Neural crest cell (in vitro differentiated cells): ENCODE measurements at places on chromosomes 2 and 18. TPM values are rescaled to one million over a fixed set of nuclear protein-coding genes. Genes with fewer than 3 reads are reported as not detected.
A peak's percentile ranks its signal among the peaks of the same experiment; 100 is the strongest.

GRCh38 chr2:30234180-30234971 lies 3.0 kb downstream of the LBH start:
- H3K36me3 ChIP-seq: peaks cover 3% of the 10 kb centered on the region
- H3K27me3 ChIP-seq: peaks cover 38% of the 10 kb centered on the region
- peaks cover 24% of the 10 kb centered on the region for H3K4me1 ChIP-seq
- no peak overlapping the region for H3K27ac ChIP-seq

Gene LRP1B
- total RNA-seq: 0.54 and 1.5 TPM in 2 replicates

- no peaks in the 10 kb centered on the region for H3K36me3 ChIP-seq
- H3K27ac ChIP-seq: no peak overlapping the region
- H3K4me3 ChIP-seq: no peak overlapping the region
- DNase-seq: no peak
- H3K4me1 ChIP-seq: peaks cover 16% of the 10 kb centered on the region
- H3K27me3 ChIP-seq: peaks cover 2% of the 10 kb centered on the region
Measured at GRCh38 chr2:205892665-205893259, 193.2 kb downstream of the INO80D start.

DNA sequence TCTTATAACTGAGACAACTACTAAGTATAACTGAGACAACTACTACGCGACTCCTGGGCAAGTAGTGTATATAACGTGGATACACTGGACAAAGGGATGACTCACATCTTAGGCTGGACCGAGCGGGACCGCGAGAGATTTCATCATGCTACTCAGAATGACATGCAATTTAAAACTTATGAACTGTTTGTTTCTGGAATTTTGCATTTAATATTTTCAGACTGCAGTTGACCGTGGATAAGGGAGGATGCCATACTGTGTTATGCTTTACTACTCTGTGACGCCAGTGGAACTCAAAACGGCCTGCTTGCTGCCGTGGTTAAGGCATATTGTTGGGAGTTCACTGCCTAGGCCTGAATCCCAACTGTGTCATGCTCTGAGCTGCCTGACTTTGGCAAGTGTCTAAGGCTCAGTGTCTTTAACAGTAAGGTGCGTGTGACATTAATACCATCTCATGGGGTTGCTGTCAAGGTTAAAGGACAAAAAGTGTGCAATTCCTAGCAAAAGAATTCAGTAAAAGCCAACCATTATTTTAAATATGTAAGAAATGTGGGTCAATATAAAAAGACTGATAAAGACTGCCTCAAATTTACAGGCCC lies 64.6 kb downstream of the BMP10 start:
- H3K4me3 ChIP-seq: no peak overlapping the region
- no peaks in the 10 kb centered on the region for H3K4me1 ChIP-seq
- H3K36me3 ChIP-seq: no peaks in the 10 kb centered on the region
- DNase-seq: no peak
- no peak overlapping the region for H3K27ac ChIP-seq

Gene NT5C1B
- total RNA-seq: not detected in 2 replicates

- no peak overlapping the region for H3K4me3 ChIP-seq
- H3K4me1 ChIP-seq: peaks cover 35% of the 10 kb centered on the region
- H3K27me3 ChIP-seq: no peaks in the 10 kb centered on the region
- H3K27ac ChIP-seq: no peak overlapping the region
Measured at GRCh38 chr2:7034303-7034702, 117.1 kb downstream of the RNF144A start.

DNA sequence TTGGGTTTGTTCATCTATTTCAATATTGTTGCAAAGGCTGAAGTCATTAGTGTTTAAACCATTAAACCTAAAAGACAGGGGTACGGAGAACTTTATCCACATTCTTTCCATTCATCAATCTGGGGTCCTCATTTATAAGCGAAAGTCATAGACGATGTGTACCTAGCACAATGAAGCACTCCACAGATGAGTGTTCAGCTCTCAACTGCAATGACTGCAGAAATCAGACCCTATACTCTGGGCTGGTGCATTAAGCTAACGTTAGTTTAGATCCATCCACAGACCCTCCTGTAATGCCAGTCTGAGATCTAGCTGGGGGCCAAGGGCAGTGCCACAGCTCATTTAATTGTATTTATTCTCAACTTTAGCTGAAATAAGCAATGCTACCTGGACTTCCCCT lies 155.2 kb downstream of the AFF3 start:
- no peak for DNase-seq
- H3K27me3 ChIP-seq: peaks cover 69% of the 10 kb centered on the region
- no peak overlapping the region for H3K27ac ChIP-seq
- peaks cover 28% of the 10 kb centered on the region for H3K4me1 ChIP-seq

Gene ATP6V1B1
- total RNA-seq: 4.3 and 4.6 TPM in 2 replicates

GRCh38 chr18:49754866-49755265 lies 58.5 kb downstream of the ACAA2 start:
- no peak overlapping the region for H3K4me3 ChIP-seq
- DNase-seq: no peak
- H3K27me3 ChIP-seq: peaks cover 15% of the 10 kb centered on the region
- no peak overlapping the region for H3K27ac ChIP-seq
- peaks cover 8% of the 10 kb centered on the region for H3K4me1 ChIP-seq
- no peaks in the 10 kb centered on the region for H3K36me3 ChIP-seq

DNA sequence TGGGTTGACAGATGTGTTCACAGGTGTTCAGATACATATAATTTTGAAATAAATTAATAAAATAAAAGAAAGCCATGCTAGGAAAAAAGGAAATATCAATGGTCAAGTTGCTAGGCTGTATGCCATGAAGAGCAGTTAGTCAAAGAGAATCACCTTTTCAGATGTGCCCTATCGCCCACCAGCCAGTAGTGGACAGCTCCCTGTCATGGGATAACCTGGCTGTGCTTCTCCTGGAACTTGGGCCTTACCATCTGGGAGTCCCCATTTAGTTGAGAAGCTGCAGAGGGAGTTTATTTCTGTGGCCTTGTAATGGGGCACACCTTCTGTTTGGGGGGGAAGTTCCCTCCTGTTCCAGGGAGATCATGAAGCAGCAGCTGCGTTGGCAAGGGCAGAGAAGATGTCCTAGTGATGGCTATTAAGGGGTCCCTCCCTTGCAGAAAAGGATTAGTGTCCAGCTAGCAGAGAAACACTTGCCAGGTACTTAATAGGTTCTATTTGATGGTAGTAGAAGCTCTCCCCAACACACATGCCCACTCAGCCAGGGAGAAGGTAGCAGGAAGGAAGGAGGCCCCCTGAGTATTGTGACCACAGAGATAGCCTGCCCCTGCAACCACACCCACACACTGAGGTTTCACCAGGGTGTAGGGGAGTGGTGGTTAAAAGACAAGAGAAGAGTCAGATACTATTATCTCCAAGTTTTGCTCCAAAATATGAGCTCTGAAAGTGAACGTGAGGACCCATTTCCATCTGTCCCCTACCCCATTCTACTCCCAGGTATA lies 117.7 kb downstream of the B3GNT2 start:
- no peak for DNase-seq
- no peaks in the 10 kb centered on the region for H3K27me3 ChIP-seq
- no peaks in the 10 kb centered on the region for H3K36me3 ChIP-seq
- no peak overlapping the region for H3K27ac ChIP-seq
- peaks cover 4% of the 10 kb centered on the region for H3K4me1 ChIP-seq
- H3K4me3 ChIP-seq: no peak overlapping the region

DNA sequence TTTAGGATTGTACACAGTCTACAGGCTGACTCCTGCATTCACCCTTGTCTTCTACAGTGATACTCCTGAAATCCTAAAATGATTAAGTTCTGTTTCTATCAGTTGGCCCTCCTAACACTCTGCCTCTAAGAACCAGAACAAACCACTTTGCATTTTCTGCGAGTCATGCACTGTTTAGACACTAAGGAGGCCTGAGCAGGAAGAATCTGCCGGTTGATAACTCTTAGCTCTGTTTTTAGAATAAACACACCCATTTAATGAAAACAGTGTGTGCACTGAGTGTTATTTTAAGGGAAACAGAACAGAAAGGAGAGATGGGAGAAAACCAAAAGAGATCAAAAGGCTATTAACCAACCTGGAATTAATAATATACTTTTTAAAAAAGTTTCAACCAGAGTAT lies 22.9 kb upstream of the SSB start:
- H3K36me3 ChIP-seq: peaks cover 8% of the 10 kb centered on the region
- H3K4me3 ChIP-seq: no peak overlapping the region
- H3K4me1 ChIP-seq: peaks cover 5% of the 10 kb centered on the region

DNA sequence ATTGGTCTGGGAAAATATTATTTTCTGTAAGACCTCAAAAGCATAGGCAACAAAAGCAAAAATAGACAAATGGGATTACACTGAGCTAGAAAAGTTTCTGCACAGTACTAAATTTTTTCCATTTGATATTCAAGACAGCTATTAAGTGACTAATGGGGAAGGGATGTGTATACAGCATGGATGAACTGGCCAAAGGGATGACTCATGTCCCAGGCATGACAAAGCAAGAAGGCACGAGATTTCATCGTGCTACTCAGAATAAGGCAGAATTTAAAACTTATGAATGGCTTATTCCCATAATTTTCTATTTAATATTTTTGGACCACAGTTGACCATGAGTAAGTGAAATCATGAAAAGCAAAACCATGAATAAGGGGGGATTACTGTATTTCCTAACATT lies 1250.1 kb upstream of the GYPC start:
- no peak overlapping the region for H3K4me3 ChIP-seq
- H3K27ac ChIP-seq: no peak overlapping the region
- DNase-seq: no peak
- H3K4me1 ChIP-seq: no peaks in the 10 kb centered on the region
- no peaks in the 10 kb centered on the region for H3K27me3 ChIP-seq

Gene SULT6B1
- not detected in 2 replicates for total RNA-seq

Gene ZSWIM2
- total RNA-seq: not detected in 2 replicates

GRCh38 chr2:73203055-73203681 lies 794 bp downstream of the NOTO start:
- no peak overlapping the region for H3K4me3 ChIP-seq
- no peak overlapping the region for H3K27ac ChIP-seq
- H3K36me3 ChIP-seq: no peaks in the 10 kb centered on the region
- H3K27me3 ChIP-seq: peaks cover 97% of the 10 kb centered on the region

- DNase-seq: no peak
- no peak overlapping the region for H3K4me3 ChIP-seq
- no peak overlapping the region for H3K27ac ChIP-seq
- peaks cover 3% of the 10 kb centered on the region for H3K27me3 ChIP-seq
Measured at GRCh38 chr2:124382067-124382618, 357.1 kb downstream of the CNTNAP5 start.

DNA sequence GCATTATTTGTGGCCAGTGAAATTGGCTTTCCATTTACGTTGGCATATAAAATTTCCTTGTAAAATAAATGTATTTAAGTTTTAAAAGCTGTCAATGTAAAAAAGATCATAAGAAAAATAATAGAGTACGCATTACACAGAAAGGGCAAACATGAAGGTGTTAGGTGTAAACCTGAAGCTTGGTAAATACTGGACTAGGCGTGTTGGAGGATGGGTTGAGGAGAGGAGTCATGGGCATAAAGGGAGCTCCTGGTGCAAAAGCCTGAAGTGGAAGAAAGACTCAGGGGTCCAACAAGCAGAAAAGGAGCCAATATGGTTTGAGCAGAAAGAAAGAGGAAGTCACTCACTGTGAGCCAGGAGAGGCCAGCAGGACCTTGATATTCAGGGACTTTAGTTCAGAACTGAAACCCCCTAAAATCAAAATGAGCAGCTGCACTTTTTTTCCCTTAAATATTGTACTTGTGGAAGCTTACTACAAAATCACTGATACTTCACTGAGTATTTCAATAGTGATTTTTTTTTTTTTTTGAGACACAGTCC lies 24.4 kb downstream of the SP5 start:
- H3K27ac ChIP-seq: peak overlapping the region; percentile 30
- no peaks in the 10 kb centered on the region for H3K27me3 ChIP-seq
- H3K4me1 ChIP-seq: no peaks in the 10 kb centered on the region
- no peak for DNase-seq
- H3K4me3 ChIP-seq: no peak overlapping the region

DNA sequence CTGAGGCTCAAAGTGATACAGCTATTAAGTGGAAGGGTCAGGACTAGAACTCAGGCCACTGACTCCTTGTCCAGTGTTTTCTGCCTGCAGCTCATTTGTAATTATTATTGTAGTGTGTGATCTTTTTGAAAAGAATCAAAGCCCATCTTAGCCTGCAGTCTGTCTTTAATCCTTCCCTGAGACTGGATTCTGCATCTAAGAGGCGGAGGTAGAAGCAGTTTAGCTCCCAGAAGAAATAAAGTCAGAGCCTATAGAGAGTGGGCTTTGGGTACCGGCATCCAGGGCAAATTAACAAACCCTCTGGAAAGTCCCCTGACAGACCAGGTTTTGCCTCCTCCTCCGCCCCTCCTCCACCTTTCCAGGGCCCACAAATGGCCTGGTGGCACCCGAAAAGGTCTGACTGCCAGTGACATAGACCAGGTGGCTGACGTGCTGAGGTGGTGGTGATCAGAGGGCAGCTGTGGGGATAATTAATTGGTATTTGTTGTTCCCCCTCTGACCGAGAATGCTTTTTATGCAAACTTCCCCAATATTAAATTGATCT lies 2.2 kb upstream of the RAX start:
- no peak overlapping the region for H3K4me3 ChIP-seq
- no peak overlapping the region for H3K27ac ChIP-seq
- DNase-seq: no peak
- H3K4me1 ChIP-seq: peaks cover 5% of the 10 kb centered on the region
- H3K27me3 ChIP-seq: peaks cover 81% of the 10 kb centered on the region

GRCh38 chr2:95110395-95110794 lies 11.2 kb downstream of the MRPS5 start:
- H3K36me3 ChIP-seq: peaks cover 8% of the 10 kb centered on the region
- DNase-seq: no peak
- peaks cover 5% of the 10 kb centered on the region for H3K4me1 ChIP-seq
- no peak overlapping the region for H3K27ac ChIP-seq
- H3K4me3 ChIP-seq: no peak overlapping the region

Gene CCDC74A
- total RNA-seq: 24.0 and 25.5 TPM in 2 replicates

- H3K36me3 ChIP-seq: no peaks in the 10 kb centered on the region
- H3K4me1 ChIP-seq: no peaks in the 10 kb centered on the region
- no peak for DNase-seq
- no peak overlapping the region for H3K4me3 ChIP-seq
- H3K27ac ChIP-seq: no peak overlapping the region
- no peaks in the 10 kb centered on the region for H3K27me3 ChIP-seq
Measured at GRCh38 chr2:234191819-234192407, 141.4 kb downstream of the SPP2 start.

GRCh38 chr2:229282758-229283546 lies 11.9 kb upstream of the PID1 start:
- no peak overlapping the region for H3K4me3 ChIP-seq
- H3K4me1 ChIP-seq: no peaks in the 10 kb centered on the region
- peaks cover 8% of the 10 kb centered on the region for H3K27me3 ChIP-seq
- DNase-seq: no peak
- H3K36me3 ChIP-seq: no peaks in the 10 kb centered on the region

Gene MAP3K19
- not detected in 2 replicates for total RNA-seq

DNA sequence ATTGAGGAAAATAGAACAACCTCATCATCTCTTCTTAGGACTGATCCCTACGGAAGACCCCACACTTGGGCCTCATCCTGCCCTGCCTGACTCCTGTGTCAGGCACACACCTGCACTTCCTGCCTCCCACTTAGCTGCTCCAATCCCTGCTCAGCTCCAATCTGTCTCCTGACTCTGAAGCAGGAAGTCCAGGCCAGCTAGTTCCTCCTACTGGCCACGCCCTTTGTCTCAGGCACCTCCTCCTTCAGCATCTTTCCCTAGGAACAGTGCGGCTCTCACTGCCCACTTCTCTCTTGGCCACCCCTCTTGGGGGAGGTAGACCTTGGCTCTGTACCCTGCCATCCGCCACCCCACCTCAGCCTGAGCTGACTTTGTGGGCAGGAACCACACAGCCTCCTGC lies 135.8 kb downstream of the CELF4 start:
- no peak overlapping the region for H3K27ac ChIP-seq
- H3K27me3 ChIP-seq: no peaks in the 10 kb centered on the region
- no peak for DNase-seq
- no peak overlapping the region for H3K4me3 ChIP-seq
- peaks cover 7% of the 10 kb centered on the region for H3K4me1 ChIP-seq
- H3K36me3 ChIP-seq: no peaks in the 10 kb centered on the region
